Cerebellar nuclear complex (tissue), 1 donor: ENCODE measurements at places on chromosomes 4 and X.

GRCh38 chr4:1407657-1408333 lies 1.6 kb upstream of the NKX1-1 start:
- DNase-seq, result no peak

GRCh38 chrX:39877905-39878304 lies 219.9 kb downstream of the BCOR start:
- no peak for DNase-seq

DNA sequence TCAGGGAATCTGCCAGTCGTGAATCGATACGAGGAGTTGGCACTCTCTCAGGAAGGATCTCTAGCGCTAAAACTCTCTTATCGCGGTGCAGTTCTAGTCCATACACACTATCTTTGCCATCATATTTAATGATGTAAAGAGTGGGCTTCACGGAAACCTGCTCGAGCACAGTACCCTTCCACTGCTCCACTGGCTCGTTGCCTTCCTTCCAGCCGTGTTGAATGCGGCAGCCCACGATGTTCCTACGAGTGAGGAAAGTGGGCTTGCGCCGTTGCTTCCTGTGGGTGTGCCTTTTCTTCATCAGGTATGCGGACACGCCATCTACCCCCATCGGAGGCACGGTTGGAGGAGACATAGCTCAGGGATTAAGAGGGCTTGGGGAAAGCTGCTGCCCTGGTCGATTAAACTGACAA lies 661 bp downstream of the SPIN4 start:
- DNase-seq, result no peak

DNA sequence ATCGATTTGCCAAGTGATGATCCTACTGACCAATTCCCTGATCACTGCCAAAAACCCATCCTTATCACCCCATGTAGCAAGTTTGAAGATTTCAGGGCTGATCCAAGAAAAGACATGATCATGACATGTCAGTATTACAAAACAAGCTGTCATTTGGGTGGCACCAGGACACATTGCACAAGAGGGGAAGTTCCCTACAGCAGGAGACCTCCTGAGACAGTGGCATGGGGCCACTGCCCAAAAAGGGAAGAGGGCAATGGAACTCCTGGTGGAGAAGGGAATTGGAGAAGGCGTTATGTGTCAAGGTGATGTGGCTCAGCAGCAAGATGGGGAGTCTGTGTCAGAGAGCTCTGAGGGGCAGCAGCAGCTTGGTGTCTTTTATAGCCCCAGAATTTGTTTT lies 43.4 kb downstream of the ZNF182 start:
- DNase-seq, result no peak

DNA sequence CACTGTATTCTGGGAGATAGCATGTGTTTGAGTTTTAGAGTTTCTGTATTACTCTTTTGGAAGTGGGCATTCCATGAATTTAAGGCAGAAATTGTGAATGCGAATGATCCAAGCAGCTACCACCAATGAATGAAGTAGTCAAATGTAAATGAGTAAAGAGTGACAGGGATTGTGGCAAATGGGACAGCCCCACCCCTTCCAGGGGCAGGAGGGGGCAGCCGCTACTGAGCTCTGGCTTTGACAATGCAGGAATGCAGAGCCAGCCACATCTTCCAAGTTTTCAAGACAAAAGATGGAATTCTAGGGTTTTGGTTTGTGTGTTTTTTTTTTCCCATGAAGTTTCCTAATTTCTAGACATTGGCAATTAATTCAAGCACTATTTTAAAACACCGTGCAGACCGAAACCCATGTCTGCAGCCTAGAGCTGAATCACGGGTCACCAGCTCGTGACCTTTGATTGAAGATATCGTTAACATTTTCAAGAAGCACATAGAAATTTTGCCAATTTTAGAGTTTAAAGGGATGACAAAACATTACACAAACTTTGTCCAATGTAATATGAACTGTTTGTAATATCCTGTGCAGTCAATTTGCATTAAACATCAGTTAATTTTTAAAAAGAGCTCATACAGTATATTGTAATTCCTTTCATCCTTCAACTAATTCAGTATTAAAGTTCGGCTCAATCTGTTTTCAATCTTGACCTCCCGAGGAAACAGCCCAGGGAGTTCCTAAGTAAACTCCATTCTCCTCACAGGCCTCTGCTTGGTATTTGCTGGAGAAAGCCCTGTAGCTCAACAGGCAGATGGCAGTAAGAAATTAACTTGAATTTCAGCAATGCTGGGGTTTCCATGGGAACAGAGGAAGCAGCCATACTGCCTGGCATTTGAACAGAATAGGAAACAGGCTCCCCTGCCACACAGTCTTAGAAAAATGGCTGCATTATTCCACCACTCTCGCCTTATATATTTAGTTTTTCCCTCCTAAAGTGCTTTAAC lies 83.4 kb downstream of the UCHL1 start:
- DNase-seq, result peak; percentile 56

DNA sequence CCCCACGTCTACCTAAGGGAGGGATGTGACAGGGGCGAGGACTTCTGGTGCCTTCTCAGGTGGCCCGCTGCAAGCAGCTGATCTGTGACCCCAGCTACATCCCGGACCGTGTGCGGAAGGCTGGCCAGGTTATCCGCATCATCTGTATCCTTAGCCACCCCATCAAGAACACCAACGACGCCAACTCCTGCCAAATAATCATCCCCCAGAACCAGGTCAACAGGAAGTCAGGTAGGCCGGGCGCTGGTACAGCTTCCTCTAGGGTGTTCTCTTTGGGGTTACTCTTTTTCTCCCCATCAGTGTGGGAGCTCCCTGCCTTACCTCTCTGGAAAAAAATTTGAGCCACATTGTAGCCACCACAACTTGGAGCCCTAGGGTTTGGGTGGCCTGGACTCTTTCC lies 2.4 kb upstream of the FAM50A start:
- no peak for DNase-seq

- no peak for DNase-seq
These were observed 19.1 kb downstream of the FNIP2 start for GRCh38 chr4:158787709-158788475.

GRCh38 chr4:18180122-18180521 lies 158.6 kb upstream of the LCORL start:
- DNase-seq, result no peak

- DNase-seq, result no peak
These were observed 435.6 kb downstream of the PCDH10 start for GRCh38 chr4:133584714-133585113.

DNA sequence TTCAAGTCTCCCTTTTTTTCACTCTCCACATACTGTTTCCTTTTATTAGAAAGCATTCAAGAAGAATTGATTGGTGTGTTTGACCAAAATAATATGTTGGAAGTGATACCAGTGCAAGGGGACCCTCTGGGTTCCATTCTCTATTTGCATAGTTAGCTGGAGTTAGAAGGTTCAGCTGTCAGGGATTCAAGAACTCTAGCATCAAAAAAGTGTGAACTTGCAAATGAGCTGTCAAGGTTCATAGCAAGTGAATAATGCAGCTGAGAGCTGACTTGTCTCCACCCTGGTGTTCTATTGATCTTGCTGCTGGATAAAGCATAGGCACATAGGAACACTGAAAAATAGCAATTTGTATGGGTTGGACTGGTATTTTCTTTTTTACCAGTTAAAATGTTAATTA lies 73.2 kb downstream of the SORBS2 start:
- no peak for DNase-seq
